ENCODE measurements at places on chromosomes 5 and 9.

DNA sequence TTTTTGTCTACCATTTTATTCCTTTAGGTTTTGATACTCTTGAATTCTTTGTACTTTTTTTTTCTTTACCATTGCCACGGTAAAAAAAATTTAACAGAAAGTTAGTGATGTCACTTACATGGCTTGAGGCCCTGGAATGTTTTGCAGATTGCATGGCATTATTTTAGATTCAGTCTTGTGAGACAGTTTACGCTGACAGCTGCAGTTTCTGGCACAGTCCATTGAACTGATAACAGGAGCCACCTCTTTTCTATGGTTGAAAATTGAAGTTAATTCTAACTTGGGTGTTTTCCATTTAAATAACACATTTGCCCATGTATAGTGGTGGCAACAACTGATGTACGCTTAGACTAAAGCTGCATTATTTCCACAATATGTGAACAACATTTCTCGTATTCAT, 1028.5 kb downstream of the CDH18 start:
- no peak for DNase-seq

DNA sequence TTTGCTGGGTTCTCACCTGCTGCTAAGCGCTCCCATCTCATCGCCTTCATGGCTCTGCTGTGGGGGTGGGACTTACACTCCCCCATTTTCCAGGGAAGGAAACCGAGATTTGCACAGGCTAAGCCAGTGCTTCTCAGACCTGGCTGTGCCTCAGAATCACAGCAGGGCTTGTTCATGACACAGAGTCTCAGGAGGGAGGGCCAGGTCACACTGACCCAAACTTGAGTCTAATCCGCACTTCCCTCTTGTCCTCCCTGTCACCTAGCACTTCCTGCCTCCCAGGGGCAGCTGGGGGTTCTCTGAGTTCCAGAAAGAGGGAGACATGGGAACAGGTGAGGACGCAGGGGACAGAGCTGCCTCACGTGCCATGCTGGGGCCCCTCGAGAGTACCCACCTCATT, 15.6 kb upstream of the IER5L start:
- no peak for DNase-seq

- DNase-seq: no peak
Measured at GRCh38 chr5:97550164-97550563, 367.1 kb upstream of the RIOK2 start.

GRCh38 chr9:126690431-126691051, 76.8 kb downstream of the LMX1B start:
- peak; percentile 64 for DNase-seq

- no peak for DNase-seq
Measured at GRCh38 chr5:1637639-1638481, 114.1 kb upstream of the LPCAT1 start.

DNA sequence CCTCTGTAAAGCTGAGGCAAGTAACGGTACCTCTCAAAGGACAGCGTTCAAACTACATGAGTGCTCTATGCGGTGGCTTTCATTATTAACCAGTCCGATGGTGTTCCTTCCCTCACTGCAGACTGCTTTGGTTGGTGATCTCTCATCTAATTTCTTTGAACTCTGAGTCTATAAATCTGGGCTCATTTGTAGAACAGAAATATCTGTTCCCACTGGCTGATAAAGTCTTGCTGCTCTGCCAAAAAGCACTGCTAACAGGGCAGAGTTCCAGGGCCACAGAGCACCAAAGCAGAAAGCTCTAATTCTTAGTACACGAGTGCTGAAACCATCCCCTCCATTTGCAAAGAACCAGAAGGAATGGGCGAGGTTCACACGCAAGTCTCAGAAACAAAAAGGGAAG, 81.9 kb downstream of the MED27 start:
- DNase-seq: no peak

Measured in activated CD4-positive, alpha-beta T cell treated with anti-CD3 and anti-CD28 coated beads, Interleukin-2, amount 10 ng/mL, durations not matched to agents 7 days and 5 days (primary cell).